Stimulated activated CD4-positive, alpha-beta T cell treated with anti-CD3 and anti-CD28 coated beads, Interleukin-15, amount 100 ng/mL, for 48 hours (primary cell): ENCODE measurements at places on chromosomes 1 and 21.

DNA sequence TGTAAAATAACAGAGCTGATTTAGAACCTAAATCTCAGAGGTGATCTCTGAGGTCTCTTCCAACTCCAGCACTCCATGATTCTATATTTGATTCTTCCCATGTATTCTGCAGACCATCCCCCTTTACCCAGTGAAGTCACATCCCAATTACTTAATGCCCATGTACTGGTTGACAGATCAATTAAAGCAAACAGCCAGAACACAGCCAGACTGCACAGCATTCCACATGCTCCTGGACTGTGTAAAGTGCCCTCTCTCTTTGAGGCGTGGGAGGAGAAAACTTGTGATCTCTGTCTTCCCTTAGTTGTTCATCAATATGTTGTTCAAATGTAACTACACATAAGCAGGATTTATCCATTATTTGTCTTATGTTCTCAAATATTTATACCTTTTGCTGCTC is 18.1 kb downstream of the NOS1AP start:
- no peak for DNase-seq

DNA sequence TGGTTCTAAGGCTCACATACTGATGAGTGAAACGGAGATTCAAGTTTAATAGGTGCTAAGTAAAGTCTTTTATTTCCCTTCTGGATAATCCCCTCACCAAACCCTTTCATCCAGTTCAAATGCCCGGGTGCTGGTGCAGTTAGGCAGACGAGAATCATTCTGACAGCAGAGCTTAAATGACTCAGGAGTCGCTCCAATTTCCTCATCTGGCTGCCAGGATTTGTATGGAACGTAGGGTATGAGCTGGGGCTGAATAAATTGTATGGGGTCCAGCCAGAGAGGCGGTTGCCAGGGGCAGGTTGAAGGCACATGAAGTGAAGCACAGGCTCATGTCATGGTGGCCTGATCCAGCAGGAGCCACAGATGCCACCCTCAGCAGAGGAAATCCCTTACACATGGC is 76.0 kb downstream of the PAPPA2 start:
- DNase-seq = no peak

GRCh38 chr1:228306275-228307217 is 98.7 kb downstream of the OBSCN start:
- no peak for DNase-seq

DNA sequence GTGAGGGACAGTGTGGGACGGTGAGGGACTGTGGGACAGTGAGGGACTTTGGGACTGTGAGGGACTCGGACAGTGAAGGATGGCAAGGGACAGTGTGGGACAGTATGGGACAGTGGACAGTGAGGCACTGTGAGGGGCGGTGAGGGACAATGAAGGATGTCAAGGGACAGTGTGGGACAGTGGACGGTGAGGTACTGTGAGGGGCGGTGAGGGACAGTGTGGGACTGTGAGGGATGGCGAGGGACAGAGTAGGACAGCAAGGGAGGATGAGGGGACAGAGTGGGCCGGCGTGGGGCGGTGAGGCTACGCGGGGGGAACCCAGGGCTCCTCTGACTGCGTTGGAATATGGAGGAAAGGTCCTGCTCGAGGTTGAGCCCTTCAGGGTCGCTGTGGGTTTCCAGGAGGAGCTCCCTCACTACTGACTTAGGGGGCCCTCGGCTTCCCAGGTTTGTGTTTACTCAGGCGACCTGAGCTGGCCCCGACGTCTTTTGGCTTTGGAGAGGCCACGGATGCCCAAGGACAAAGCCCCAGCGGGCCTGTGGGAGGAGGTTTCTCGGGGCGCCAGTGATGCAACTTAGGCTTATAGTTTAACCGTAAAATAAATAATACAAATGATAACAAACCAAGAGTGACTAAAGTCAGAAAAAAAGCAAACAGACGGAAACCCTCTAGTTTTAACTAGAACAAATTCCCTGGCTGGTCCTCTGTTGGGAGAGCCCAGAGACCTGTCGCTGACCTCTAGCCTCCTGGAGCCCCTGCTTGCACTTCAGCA is 1.1 kb upstream of the ERRFI1 start:
- no peak for DNase-seq

- DNase-seq = no peak
Measured at GRCh38 chr1:50157306-50157941, 48.7 kb downstream of the ELAVL4 start.

DNA sequence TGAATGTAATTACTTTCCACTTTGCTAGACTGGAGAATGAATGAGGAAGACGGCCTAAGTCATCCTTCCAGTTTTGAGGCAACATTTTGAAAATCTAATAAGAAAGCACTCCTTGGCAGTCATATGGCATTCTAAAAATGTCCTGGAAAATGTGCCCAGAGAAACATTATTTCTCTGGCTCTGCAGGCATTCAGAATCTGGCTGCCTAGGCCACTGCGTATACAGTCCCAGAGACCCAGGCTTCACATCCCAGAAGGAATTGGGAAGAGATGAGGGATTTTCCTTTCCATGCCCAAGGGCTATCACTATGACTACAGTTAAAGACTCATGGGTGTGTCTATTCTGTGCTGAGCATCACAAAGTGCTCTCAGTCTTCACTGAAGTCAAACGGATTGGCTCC is 92.9 kb downstream of the BEND5 start:
- DNase-seq = no peak

DNA sequence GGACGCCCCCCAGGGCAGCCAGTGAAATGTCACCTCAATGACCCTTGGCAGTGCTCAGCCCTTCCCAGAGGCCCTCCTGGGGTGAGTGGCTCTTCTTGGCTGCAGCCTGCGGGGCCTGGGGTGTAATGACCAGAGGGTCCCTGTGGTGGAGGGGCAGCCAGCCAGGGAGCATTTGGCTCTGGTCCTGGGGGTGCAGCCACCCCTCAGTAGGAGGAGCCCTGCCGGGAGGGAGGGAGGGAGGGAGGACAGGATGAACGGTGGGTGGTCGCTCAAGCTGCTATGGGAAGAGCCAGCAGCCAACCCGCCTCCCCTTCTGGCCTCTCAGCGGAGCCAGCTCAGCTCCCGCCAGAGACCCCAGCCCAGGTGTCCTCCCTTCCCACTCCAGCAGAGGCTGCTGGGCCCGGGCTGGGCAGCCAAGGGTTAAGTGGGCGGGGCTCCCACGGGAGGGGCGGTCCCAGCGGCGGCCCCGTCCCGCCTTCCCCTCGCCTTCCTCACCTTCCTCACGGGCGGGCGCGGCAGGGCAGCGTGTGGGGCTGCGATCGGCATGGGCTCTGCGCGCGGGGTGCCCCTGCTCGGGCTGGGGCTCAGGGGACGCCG is 9.0 kb upstream of the PLCH2 start:
- DNase-seq = no peak
